ENCODE measurements at places on chromosomes 1 and 21. TPM values are rescaled to one million over a fixed set of nuclear protein-coding genes. Genes with fewer than 3 reads are reported as not detected.

The JAM2 gene
- not detected for total RNA-seq

The GCSAML gene
- not detected for total RNA-seq

The RGS13 gene
- total RNA-seq = not detected

The ACOT11 gene
- 10.4 TPM for total RNA-seq

- H3K4me3 ChIP-seq = no peak overlapping the region
- no peak for DNase-seq
- peaks cover 14% of the 10 kb centered on the region for H3K27me3 ChIP-seq
Measured at GRCh38 chr21:32930673-32931072, 95.1 kb upstream of the OLIG2 start.

DNA sequence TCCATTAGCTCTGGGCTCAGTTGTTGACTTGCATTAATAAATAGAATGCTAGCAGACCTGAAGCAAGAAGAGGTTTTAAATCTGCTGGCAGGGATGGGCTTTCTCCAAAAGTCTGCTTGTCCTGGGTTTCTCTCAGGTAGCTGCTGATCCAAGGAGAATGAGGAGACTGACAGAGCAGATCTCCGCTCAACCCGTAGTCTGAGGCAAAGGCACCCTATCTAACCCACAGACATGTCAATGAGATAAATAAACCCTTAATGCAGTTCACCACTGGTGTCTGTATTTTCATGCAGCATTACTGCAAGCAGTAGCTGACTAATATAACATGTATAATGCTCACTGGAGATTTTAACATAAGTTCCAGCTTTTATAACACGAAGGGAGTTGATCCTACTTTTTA lies 44.1 kb upstream of the RGS21 start:
- no peak for DNase-seq
- no peaks in the 10 kb centered on the region for H3K36me3 ChIP-seq
- no peak overlapping the region for H3K27ac ChIP-seq
- H3K4me1 ChIP-seq = no peaks in the 10 kb centered on the region
- H3K27me3 ChIP-seq = no peaks in the 10 kb centered on the region

Measured in Calu3 (cell line).